Heart left ventricle (tissue), 16 donors: ENCODE measurements at places on chromosomes 11 and 22. TPM values are rescaled to one million over a fixed set of nuclear protein-coding genes. Genes with fewer than 3 reads are reported as not detected.

MPPED2 gene
- 13.2 TPM for total RNA-seq

TRIM51 gene
- total RNA-seq = not detected

RAD9A gene
- total RNA-seq = 5.6 TPM

POTEH gene
- total RNA-seq = not detected

- H3K4me1 ChIP-seq = no peaks in the 10 kb centered on the region
- no peak for DNase-seq
- H3K36me3 ChIP-seq = no peaks in the 10 kb centered on the region
- no peak overlapping the region for H3K27ac ChIP-seq
- peaks cover 23% of the 10 kb centered on the region for H3K27me3 ChIP-seq
- H3K4me3 ChIP-seq = no peak overlapping the region
These were observed 1.2 kb upstream of the TMEM45B start for GRCh38 chr11:129814244-129815014.

GRCh38 chr22:44850946-44851345 is 98.6 kb downstream of the ARHGAP8 start:
- no peaks in the 10 kb centered on the region for H3K27me3 ChIP-seq
- H3K4me1 ChIP-seq = no peaks in the 10 kb centered on the region
- DNase-seq = no peak
- no peak overlapping the region for H3K4me3 ChIP-seq
- H3K36me3 ChIP-seq = no peaks in the 10 kb centered on the region

- H3K27ac ChIP-seq = no peak overlapping the region
- no peaks in the 10 kb centered on the region for H3K27me3 ChIP-seq
- H3K36me3 ChIP-seq = no peaks in the 10 kb centered on the region
- no peaks in the 10 kb centered on the region for H3K4me1 ChIP-seq
These were observed 7.4 kb downstream of the PKNOX2 start for GRCh38 chr11:125171974-125172373.

- H3K4me1 ChIP-seq = no peaks in the 10 kb centered on the region
- H3K27ac ChIP-seq = no peak overlapping the region
- DNase-seq = peak; percentile 7
These were observed 618.0 kb downstream of the BRD1 start for GRCh38 chr22:49209452-49210195.

DNA sequence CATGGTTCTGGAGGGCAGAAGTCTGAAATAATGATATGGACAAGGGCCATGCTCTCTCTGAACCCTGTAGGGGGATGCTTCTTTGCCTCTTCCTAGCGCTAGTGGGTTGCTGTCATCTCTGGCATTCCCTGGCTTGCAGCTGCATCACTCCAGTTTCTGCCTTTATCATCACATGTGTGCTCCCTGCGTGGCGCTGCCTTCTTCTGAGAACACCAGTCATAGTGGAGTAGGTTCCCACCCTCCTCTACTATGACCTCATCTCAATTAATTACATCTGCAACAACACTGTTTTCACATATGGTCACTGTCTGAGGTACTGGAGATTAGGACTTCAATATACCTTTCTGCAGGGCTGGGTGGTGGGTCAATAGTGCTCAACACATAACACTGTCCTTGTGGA is 402.3 kb upstream of the NARS2 start:
- no peaks in the 10 kb centered on the region for H3K4me1 ChIP-seq
- no peaks in the 10 kb centered on the region for H3K27me3 ChIP-seq
- no peak for DNase-seq
- H3K36me3 ChIP-seq = no peaks in the 10 kb centered on the region
- H3K4me3 ChIP-seq = no peak overlapping the region
- no peak overlapping the region for H3K27ac ChIP-seq

DNA sequence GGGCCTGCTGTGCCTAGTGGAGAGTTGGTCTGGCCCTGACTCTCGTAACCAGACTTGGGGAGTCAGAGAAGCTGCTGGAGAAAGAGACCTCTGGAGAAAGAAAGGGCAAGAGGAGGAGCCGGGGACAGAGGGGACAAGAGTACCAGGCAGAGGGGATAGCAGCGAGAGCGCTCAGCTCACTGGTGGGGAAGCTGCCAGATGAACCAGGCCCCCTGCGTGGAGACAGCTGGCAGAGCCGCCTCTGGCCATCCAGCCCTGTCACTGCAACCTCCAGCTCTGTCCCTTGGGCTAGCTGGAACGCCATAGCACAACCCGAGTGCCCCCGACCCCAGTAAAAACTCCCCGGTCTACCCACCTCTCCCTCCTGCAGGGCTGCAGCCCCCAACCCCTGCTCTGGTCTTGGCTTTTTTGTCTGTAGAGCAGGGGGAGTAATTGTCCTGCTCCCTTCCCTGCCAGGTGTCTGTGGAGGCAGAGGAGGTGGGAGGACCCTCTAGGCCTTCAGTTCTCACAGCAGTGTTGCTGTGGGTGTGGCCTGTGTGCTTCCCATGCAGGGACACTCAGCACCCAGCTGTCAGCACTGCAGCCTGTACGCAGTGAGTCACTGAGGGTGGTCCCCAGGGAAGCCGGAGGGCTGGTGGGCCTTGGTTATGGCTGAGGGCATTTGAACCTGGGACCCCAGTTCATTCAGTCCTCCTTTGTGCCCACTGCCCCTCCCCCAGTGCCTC is 4.8 kb upstream of the SUN2 start:
- H3K4me1 ChIP-seq = peaks cover 11% of the 10 kb centered on the region
- H3K27ac ChIP-seq = no peak overlapping the region
- no peak for DNase-seq
- H3K4me3 ChIP-seq = no peak overlapping the region

- H3K27ac ChIP-seq = no peak overlapping the region
- no peak overlapping the region for H3K4me3 ChIP-seq
- no peaks in the 10 kb centered on the region for H3K4me1 ChIP-seq
These were observed 122.7 kb downstream of the FCHSD2 start for GRCh38 chr11:73019449-73019848.

DNA sequence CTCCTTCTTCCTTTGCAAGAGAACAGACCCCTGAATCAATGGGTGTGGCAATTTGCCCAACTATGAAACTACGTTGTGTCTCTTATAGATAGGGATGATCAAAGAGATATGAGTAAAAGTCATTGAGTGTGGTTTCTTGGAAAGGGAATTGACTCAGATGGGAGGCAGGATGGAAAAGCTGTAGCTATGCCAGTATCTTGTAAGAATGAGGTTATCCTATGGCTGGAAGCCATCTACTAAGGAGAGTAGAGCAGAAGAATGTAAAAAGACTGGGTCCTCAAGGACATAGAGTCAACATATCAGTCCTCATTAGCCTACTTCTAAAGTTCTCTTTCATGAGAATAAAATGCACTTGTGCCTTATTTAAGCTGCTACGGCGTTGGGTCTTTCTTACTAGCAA is 78.9 kb upstream of the POU2AF2 start:
- no peaks in the 10 kb centered on the region for H3K4me1 ChIP-seq
- no peaks in the 10 kb centered on the region for H3K27me3 ChIP-seq
- H3K4me3 ChIP-seq = no peak overlapping the region
- H3K27ac ChIP-seq = no peak overlapping the region
- DNase-seq = no peak

DNA sequence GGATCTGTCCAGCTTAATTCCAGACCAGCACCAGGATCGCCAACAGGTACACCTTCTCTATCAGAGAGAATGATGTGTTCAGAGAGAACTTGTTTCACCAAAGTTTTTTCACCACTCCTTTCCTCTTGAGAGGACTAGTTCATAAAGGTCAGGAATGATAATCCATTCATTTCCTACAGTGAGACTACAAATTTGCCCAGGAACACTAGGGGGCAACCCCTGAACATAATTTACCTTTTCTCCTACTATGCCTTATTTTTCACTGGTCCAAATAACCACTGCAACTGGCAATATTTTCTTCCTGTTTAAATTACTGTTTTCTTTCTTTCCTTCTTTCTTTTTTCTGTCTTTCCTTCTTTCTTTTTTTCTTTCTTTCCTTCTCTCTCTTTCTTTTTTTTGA is 22.5 kb downstream of the CAVIN3 start:
- H3K27me3 ChIP-seq = no peaks in the 10 kb centered on the region
- no peak for DNase-seq
- no peaks in the 10 kb centered on the region for H3K4me1 ChIP-seq
- no peak overlapping the region for H3K27ac ChIP-seq
